ENCODE measurements at places on chromosomes 4 and X. TPM values are rescaled to one million over a fixed set of nuclear protein-coding genes. Genes with fewer than 3 reads are reported as not detected.

Gene BGN
- not detected for total RNA-seq

Gene TSR2
- total RNA-seq, result 26.1 TPM

Gene AKAP17A
- total RNA-seq, result 59.2 TPM

Gene FGB
- not detected for total RNA-seq

Gene TIGD4
- total RNA-seq, result 0.27 TPM

- no peaks in the 10 kb centered on the region for H3K27me3 ChIP-seq
- no peak for DNase-seq
- H3K27ac ChIP-seq, result no peak overlapping the region
- no peak overlapping the region for H3K4me3 ChIP-seq
- no peaks in the 10 kb centered on the region for H3K36me3 ChIP-seq
Observed at GRCh38 chr4:33924239-33924638, 2320.1 kb downstream of the ARAP2 start.

DNA sequence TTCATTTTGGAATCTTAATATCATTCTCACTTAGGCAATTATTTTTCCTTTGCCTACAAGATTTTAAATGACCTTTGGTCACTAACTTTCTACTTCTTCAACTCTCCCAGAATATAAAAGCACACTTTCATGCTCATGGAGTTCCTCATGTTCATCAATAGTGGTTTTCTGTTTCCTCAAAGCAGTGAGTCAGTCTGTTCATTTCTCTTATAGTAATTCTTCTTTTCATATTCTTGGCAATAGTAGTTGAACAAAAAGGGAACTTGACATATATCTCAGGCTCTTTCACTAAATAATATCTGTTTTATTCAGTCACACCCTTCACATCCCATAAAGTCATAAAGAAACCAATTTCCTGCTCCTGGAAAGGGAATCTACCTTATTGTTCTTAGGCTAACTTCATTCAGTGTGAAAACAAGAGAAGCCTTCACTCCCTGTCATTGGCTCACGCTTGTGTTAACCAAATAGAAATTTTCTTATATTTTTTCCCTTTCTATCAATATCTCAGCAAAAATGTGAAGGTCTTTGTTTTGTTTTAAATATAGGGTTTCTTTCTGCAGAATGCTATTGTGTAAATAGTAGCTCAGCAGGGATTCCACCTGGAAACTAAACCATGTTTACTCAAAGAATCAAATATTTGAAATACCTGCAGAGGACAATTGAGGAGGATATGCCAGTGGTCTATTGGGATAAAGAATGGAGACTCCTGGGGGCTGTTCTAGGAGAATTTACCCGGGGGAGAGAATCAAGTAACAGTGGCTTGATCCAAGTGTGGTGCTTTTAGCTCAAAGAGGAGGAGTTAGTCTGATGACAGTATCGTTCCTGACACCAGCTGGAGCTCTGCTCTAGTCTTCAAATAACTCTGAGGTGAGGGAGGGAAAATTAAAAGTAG is 13.4 kb upstream of the TNIP3 start:
- peak overlapping the region; percentile 27 for H3K27ac ChIP-seq
- H3K4me3 ChIP-seq, result peak overlapping the region; percentile 1
- DNase-seq, result no peak
- H3K27me3 ChIP-seq, result no peaks in the 10 kb centered on the region
- H3K36me3 ChIP-seq, result peaks cover 7% of the 10 kb centered on the region

GRCh38 chr4:110878956-110879355 is 256.1 kb upstream of the PITX2 start:
- no peak for DNase-seq
- no peaks in the 10 kb centered on the region for H3K36me3 ChIP-seq
- no peak overlapping the region for H3K27ac ChIP-seq
- H3K27me3 ChIP-seq, result no peaks in the 10 kb centered on the region
- no peaks in the 10 kb centered on the region for H3K4me1 ChIP-seq
- H3K4me3 ChIP-seq, result no peak overlapping the region

- peaks cover 29% of the 10 kb centered on the region for H3K36me3 ChIP-seq
- H3K4me1 ChIP-seq, result peaks cover 41% of the 10 kb centered on the region
- H3K27me3 ChIP-seq, result no peaks in the 10 kb centered on the region
- no peak overlapping the region for H3K27ac ChIP-seq
- H3K4me3 ChIP-seq, result no peak overlapping the region
Observed at GRCh38 chr4:102554482-102554881, 53.3 kb downstream of the NFKB1 start.

DNA sequence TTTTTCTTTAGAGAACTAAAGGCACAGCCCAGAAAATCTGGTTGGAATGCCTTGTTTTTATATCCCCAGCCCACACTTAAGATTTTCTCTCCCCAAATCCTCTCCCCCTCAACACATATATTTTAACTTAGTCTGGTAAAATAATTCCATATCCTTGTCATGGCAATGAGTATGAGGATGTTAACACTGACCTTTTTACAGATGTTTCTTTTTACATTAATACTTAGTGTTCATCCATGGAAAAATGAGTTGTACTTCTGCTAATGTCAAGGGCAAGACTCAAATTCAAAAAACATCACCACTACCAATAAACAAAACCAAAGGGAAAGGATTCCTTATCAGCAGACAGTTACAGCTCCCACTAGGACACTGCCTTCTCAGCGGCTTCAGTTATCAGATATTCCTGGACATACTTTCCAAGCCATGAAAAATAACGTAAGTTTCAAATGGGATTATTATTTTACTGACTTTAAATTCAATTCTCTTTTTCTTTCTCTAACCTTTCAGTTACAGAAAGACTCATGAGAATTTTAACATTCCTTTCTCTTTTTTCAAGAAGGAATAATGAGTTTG is 83.3 kb downstream of the RASL11B start:
- no peaks in the 10 kb centered on the region for H3K27me3 ChIP-seq
- H3K4me3 ChIP-seq, result no peak overlapping the region
- DNase-seq, result no peak
- peaks cover 7% of the 10 kb centered on the region for H3K36me3 ChIP-seq

DNA sequence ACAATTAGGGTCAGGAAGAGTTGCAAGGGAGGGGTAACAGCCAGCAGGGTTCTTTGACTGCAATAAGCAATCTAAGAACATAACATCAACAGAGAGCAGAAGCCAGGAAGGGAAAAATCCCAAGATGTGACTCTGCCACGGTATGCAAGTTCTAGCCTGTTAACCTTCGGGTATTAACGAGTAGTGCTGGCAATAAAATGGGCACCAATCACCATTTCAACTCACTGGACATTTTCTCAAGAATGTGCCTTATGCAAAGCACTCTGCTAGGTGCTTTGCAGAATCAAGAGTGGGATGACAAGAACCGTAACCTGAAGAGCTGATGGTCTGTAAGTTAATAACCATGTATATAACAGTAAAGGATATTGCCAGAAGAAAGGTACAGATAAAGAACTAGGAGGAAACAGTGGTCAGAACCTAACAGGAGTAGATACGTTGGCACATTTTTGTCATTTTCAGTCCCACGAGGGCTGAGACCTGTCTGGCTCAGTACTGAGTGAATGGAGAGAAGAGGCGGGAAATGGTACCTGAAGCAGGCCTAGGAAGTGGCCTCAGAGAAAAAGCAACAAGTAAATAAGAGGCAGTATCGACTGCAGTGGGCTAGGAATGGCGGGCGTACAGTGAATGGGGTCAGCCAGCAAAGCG is 2.7 kb downstream of the ELOVL6 start:
- H3K36me3 ChIP-seq, result peaks cover 8% of the 10 kb centered on the region
- DNase-seq, result peak; percentile 12
- H3K27ac ChIP-seq, result peak overlapping the region; percentile 97
- H3K4me3 ChIP-seq, result peak overlapping the region; percentile 95
- peaks cover 31% of the 10 kb centered on the region for H3K4me1 ChIP-seq

GRCh38 chr4:23899565-23899964 is 9.7 kb upstream of the PPARGC1A start:
- H3K27me3 ChIP-seq, result peaks cover 2% of the 10 kb centered on the region
- no peaks in the 10 kb centered on the region for H3K36me3 ChIP-seq
- H3K4me3 ChIP-seq, result no peak overlapping the region
- H3K27ac ChIP-seq, result no peak overlapping the region
- no peaks in the 10 kb centered on the region for H3K4me1 ChIP-seq

DNA sequence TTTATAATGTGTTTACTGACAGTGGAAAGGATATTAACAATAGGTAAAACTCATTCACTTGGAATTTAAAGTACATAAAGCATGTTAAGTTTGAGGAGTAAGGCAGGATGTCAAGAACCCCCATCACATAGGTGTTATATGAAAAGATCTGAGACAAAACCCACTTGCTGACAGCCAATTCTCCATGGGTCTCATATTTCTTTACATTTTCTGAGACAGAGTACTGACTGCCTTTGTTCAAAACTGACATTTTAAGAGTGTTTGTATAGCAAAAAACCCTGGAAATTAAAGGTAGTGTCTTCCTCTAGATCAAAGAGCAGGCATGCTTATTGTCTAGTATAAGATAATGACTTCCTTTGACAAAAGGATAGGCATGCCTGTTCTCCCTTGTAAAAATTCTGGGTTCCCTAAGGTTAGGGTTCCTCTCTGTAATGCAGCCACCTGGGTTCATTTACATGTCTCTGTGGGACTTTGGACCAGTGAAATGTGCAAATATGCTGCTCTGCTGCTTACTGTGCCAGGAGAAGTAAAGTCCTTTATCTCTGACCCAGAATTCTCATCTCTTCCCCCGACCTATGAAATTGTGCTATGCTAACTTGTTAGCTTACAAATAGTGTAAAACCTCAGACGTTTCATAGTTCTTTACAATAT is 123.6 kb downstream of the PCDH18 start:
- H3K4me1 ChIP-seq, result no peaks in the 10 kb centered on the region
- no peaks in the 10 kb centered on the region for H3K36me3 ChIP-seq

DNA sequence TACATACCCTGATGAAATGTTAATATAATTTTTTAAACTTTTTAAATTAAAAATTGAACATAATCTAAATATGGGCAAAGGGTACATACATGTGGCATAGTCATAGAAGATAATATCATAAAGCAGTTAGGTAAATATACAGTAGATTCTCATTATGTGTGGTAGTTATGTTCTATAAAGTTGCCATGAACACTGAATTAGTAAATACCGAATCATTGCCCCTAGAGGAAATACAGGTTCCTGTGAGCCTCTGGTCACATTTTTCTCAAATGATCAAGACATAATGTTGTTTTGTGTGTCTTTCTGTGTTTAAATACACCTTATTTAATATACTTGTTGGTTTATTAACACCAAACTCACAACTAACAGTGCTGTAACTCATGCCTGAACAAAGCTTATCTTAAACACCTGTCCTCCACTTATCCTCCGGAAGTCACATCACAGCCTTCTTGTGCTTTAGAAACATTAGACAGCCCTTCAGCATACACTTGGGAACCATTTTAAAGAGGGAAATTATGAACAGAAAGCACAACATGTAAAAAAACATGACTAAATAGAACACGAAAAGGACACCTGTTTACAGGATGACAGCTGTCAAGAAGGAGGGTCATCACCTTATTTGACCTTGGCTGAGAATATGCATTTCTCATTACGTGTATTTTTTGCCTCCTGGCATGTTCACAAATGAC is 169.4 kb upstream of the NAP1L5 start:
- H3K27ac ChIP-seq, result no peak overlapping the region
- H3K27me3 ChIP-seq, result no peaks in the 10 kb centered on the region
- H3K4me3 ChIP-seq, result no peak overlapping the region
- peaks cover 1% of the 10 kb centered on the region for H3K36me3 ChIP-seq
- H3K4me1 ChIP-seq, result no peaks in the 10 kb centered on the region

DNA sequence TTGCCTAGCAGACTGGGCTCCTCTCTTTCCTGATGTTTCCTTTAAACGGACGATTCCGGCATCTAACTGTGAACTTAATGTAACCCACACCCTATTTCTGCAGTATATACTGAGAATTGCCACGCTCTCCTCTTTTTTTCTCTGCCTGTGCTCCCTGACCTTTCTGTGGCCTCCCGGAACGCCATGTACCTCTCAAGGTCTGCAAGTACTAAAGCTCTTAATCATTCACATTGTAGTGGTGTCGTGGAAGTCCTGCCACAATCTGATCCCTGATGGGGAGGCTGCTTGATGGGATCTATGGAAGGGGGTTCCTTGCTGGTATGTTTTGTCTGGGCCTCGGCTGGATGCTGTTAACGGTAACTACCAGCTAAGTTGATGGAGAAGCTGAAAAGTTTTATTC is 302.9 kb upstream of the EPHA5 start:
- no peak overlapping the region for H3K27ac ChIP-seq
- no peaks in the 10 kb centered on the region for H3K4me1 ChIP-seq
- no peak overlapping the region for H3K4me3 ChIP-seq
- H3K36me3 ChIP-seq, result no peaks in the 10 kb centered on the region
- H3K27me3 ChIP-seq, result no peaks in the 10 kb centered on the region

Data from activated naive CD4-positive, alpha-beta T cell treated with anti-CD3 and anti-CD28 coated beads for 36 hours (primary cell).